Heart right ventricle (tissue), 16 donors: ENCODE measurements at places on chromosomes 11 and 22. TPM values are rescaled to one million over a fixed set of nuclear protein-coding genes. Genes with fewer than 3 reads are reported as not detected.

DNA sequence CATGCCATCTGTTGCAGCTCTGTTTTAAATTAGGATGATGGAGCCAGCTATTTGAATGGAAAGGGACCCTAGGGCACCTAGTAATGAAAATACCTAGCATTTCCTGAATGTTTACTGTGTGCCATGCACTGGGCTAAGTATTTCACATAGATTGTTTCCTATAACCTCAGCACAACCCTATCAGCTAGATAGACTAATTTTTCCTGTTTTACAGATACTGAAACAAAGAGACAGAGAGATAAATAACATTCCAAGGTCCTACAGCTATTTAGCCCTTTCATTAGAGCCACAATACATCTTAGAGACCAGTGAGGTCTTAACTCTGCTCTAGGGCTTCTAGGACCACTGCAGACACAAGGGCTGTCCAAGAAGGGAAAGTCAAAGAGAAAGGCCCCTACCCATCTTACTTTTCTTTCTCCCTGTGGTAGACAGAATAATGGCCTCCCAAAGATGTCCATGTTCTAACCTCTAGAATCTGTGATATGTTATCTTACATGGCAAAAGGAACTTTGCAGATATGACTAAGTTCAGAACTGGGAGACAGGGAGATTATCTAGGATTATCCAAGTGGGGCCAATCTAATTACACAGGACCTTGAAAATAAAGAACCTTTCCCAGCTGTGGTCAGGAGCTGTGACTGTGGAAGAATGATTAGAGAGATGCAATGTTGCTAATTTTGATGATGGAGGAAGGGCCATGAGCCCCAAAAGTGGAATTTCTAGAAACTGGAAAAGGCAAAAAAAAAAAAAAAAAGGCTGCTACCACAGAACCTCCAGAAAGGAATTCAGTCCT lies 157.0 kb downstream of the CCDC34 start:
- H3K27ac ChIP-seq: no peak overlapping the region
- H3K4me3 ChIP-seq: no peak overlapping the region
- DNase-seq: no peak

DNA sequence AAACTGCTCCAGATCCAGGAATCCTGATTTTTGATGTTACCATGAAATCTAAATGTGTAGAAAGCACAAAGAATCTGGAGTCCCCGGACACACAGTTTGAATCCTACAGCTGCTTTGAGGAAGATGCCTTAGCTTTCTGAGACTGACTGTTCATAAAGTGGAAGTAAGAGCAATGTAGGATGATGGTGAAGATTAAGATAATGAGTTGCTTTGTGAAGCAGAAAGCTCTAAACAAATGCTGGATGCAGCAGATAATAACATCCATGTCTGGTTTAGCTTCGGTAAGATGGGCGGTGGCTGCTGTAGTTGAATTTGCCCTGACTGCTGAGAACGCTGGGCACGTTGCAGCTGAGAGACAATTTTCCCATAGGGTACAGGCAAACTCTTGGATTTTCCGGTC lies 20.1 kb downstream of the OVOL1 start:
- H3K27me3 ChIP-seq: peaks cover 77% of the 10 kb centered on the region
- H3K4me3 ChIP-seq: no peak overlapping the region
- no peak for DNase-seq
- H3K27ac ChIP-seq: no peak overlapping the region
- no peaks in the 10 kb centered on the region for H3K36me3 ChIP-seq

The SIK3 gene
- 47.3 TPM for total RNA-seq

The NFAM1 gene
- 0.45 TPM for total RNA-seq

The APOA4 gene
- not detected for total RNA-seq

The MUC15 gene
- not detected for total RNA-seq
